ENCODE measurements at places on chromosomes 3 and 15.

DNA sequence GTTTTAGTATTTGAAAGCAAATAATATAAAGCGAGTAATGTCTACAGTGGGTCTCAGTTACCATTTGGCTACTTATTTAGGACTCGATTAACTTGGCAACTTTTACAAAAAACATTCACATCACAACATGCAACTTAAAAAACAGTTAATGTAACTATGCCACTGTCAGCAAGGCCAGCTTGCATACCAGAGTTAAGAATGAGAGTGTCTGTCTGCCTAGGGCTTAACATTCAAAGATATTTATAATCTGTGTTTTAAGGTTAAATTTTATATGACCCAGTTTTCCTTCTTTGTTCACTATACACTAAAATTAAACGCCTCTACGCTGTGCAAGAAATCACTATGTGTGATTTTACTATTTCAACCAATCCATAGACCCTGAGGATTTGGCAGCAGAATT is 5.2 kb upstream of the CDAN1 start:
- no peak for DNase-seq

GRCh38 chr15:35304389-35304788 is 219.3 kb upstream of the NANOGP8 start:
- no peak for DNase-seq

DNA sequence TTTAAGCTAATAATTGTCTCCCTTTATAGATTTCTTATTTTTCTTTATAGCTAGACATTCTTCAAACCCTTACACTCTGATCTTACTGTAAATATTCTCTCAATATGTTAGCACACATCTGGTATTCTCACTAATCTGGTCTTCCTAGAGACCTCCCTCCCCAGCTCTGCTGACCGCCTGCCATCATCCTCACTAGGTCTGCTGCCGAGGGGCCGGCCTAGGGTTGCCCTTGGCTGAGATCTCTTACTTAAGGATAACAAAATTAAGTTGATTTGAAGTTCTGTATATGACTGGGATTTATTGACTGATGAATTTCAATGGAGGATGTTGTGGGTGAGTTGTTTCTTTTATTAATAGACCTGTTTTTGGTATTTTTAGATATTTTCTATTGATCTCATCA is 586.6 kb downstream of the NAALADL2 start:
- no peak for DNase-seq

DNA sequence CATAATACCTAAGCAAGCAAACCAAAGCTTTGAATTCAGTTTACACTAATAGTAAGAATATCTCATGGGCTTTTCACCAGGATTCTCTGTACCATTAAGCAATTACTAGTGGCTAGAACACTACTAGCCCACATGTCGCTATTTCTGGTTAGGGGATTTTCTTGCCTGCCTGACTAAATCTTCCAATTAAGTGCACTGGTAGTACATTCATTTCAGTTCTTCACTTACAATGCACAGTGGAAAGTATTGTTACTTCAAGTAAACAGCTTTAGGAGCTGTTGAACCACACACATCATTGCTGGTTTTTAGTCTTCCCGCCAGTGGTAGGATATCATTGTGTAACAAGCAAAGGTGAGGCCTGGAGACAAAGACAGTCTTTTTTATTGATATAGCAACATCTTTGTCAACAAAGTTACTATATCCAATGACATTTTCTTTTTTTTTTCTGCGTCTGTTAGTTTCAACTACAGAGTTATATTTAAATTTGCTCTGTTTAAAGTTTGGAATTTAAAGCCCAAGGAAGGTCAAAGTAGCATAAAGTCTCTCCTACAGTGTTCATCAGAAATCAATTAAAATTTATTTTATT is 826.8 kb upstream of the NR2F2 start:
- no peak for DNase-seq

GRCh38 chr3:53694046-53694445 is 152.2 kb downstream of the CHDH start:
- DNase-seq, result no peak

- no peak for DNase-seq
Measured at GRCh38 chr15:79243723-79244122, 38.8 kb upstream of the ANKRD34C start.

GRCh38 chr15:74604983-74605794 is 10.4 kb upstream of the CLK3 start:
- no peak for DNase-seq

GRCh38 chr3:4588466-4588865 is 95.3 kb downstream of the ITPR1 start:
- peak; percentile 20 for DNase-seq

DNA sequence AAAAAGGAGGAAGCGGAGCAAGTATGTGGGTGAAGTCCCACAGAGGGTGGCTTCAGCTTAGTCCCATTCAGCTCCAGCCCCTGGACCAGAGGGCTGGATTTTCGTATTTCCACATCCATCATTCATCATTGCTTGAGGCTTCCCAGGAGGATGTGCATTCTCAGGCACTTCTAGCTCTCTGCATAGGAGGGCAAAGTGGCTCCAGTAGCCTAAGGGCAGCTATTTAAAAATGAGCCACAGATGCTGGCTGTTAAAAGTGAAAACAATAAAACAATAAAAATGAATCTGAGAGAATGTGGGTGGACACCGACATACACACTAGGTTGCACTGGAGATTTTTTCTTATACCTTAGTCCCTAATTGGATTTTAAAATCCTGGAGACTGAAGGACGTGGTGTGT is 629.2 kb upstream of the ZNF385D start:
- DNase-seq, result no peak

GRCh38 chr3:24017305-24017704 is 72.2 kb downstream of the NR1D2 start:
- DNase-seq, result no peak

GRCh38 chr3:86973440-86973839 is 17.5 kb downstream of the VGLL3 start:
- peak; percentile 63 for DNase-seq

DNA sequence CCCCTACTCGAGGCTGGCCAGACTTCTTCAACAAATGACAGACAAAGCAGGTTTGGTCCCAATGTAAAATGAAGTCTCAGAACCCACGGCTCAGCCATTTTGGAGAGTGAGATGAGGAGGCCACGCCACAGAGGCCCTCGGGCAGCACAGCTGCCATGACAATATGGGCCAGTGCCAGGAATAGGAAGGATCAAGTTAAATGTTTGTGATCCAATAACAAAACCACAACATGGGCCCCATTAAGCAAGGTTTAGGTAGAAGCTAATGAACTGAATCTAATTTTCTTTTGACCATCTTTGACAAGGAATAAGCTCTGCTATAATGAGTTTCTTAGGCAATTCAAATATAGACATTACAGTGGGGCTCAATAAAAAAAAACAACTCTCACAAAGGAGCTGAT is 52.6 kb downstream of the RFTN1 start:
- no peak for DNase-seq

GRCh38 chr3:24215502-24215901 is 270.4 kb downstream of the NR1D2 start:
- no peak for DNase-seq

GRCh38 chr3:184164648-184165330 is 9.6 kb downstream of the DVL3 start:
- DNase-seq, result no peak

GRCh38 chr3:99128725-99129505 is 227.4 kb upstream of the DCBLD2 start:
- DNase-seq, result peak; percentile 81
